Cortex of kidney (tissue), 1 donor: ENCODE measurements at places on chromosomes 1 and 21.

DNA sequence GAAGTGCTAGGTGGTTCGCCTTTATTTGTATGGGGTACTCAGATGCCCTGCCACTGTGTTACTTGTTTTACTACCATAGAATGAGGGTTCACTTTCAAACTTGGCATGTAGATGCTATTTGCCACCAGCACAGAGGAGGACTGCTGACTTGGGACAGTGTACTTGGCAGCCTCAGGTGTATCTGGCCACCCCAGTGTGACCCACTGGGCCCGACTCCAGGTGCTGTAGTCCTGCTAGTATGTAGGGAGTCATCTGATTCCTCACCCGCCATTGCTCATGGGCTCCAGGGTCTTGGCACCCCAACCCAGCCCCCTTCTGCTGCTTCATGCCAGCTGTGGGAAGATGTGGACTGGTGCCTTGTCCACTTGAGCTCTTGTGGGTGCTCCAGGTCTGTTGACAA is 40.0 kb downstream of the ZNF678 start:
- DNase-seq = no peak

GRCh38 chr1:43938383-43938782 is 4.8 kb downstream of the ARTN start:
- DNase-seq = no peak

GRCh38 chr1:166827426-166827825 is 11.8 kb upstream of the POGK start:
- no peak for DNase-seq

DNA sequence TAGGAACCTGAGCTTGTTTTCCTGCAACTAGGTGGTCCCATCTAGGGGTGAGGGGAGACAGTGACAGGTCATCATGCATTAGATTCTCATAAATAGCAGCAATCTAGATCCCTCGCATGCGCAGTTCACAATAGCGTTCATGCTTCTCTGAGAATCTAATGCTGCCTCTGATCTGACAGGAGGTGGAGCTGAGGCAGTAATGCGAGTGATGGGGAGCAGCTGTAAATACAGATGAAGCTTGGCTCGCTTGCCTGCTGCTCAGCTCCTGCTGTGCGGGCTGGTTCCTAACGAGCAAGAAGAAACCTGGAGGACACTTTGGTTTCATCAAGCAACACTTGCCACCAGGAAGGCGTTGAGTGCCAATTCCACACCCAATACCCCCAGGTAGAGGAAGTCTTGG is 95.1 kb upstream of the OLIG2 start:
- DNase-seq = no peak

DNA sequence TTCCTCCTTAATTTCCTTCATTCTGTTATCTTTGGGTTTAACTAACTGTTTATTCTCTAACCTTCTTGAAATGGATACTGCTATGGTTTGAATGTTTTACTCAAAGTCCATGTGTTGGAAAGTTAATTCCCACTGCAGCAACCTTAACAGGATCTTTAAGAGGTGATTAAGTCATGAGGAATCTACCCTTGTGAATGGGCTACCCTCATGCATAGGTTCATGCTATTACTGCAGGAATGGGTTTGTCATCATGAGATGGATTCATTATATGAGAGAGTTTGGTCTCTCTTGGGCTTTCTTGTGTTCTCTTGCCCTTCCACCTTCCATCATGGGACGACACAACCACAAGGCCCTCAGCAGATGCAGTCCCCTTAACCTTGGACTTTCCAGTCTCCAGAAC is 516.9 kb downstream of the ADGRL2 start:
- no peak for DNase-seq

- DNase-seq = no peak
Measured at GRCh38 chr1:204343802-204344201, 15.9 kb downstream of the PLEKHA6 start.

GRCh38 chr1:161274874-161275273 is 16.3 kb downstream of the PCP4L1 start:
- DNase-seq = no peak

DNA sequence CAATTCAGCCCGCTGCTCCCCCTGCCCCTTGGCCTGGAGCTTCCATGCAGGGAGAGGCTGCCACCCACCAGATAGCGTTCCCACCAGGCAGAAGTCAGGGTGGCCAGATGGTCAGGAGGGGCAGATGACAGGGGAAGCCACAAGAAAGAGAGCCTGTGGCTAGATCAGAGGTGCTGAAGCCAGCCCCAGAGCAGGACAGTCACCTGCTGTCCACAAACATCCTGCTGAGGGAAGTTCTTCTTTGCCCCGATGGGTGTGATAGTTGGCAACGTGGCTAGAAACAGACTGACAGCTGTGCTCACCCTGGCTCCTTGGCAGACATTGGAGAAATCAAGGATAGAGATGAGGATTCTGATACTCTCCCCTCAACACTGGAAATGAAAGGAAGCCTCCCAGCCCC is 27.2 kb upstream of the SRP9 start:
- no peak for DNase-seq
